Natural killer cell (primary cell): ENCODE measurements at places on chromosomes 3 and 15.

- no peaks in the 10 kb centered on the region for H3K36me3 ChIP-seq
- no peak overlapping the region for H3K4me3 ChIP-seq
- H3K4me1 ChIP-seq: no peaks in the 10 kb centered on the region
These were observed 6.7 kb downstream of the CEP70 start for GRCh38 chr3:138587374-138587773.

DNA sequence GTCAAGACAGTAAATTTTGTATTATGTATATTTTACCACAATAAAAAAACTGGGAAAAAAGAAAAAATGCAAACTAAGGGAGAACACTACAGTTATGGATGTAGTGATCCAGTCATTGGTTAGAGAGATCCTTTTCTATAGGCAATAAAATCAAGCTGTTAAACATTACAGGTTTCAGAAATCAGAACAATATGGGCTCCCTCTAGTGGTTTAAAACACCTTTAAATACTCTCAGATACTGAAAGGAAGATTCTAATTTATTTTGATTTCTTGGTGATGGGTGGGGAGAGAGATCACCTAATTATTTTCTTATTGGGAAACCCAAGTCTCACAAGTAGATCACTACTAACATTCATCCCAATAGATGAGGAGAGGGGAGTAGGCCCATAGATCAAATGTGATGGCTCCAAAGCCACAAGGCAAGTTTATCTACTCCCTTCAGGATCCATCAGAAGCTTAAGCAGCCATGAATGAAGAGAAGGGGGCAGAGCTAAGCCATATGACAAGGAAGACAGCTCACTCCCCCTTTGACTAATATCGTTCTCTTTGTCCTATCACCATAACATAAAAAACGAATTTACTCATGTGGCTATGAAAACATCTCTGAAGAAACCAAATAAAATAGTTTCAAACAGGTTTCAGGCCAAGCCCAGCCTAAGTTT, 118.6 kb downstream of the ANO10 start:
- H3K4me1 ChIP-seq: peaks cover 13% of the 10 kb centered on the region
- DNase-seq: peak; percentile 70
- H3K36me3 ChIP-seq: no peaks in the 10 kb centered on the region
- H3K4me3 ChIP-seq: no peak overlapping the region
- no peaks in the 10 kb centered on the region for H3K27me3 ChIP-seq
- no peak overlapping the region for H3K27ac ChIP-seq

- no peak overlapping the region for H3K27ac ChIP-seq
- no peak overlapping the region for H3K4me3 ChIP-seq
- peaks cover 2% of the 10 kb centered on the region for H3K4me1 ChIP-seq
- no peaks in the 10 kb centered on the region for H3K27me3 ChIP-seq
- H3K36me3 ChIP-seq: peaks cover 23% of the 10 kb centered on the region
These were observed 202.6 kb downstream of the KLHL25 start for GRCh38 chr15:85592148-85592547.

- no peaks in the 10 kb centered on the region for H3K27me3 ChIP-seq
- no peak overlapping the region for H3K4me3 ChIP-seq
- no peak overlapping the region for H3K27ac ChIP-seq
- no peaks in the 10 kb centered on the region for H3K4me1 ChIP-seq
These were observed 184.9 kb downstream of the FMN1 start for GRCh38 chr15:33009603-33010002.
